ENCODE measurements at places on chromosomes 3 and 15. TPM values are rescaled to one million over a fixed set of nuclear protein-coding genes. Genes with fewer than 3 reads are reported as not detected.

GNAT1 gene
- not detected for total RNA-seq

MASP1 gene
- not detected for total RNA-seq

KIF15 gene
- 2.4 TPM for total RNA-seq

ARL14 gene
- under 0.01 TPM for total RNA-seq

DHX30 gene
- total RNA-seq: 71.8 TPM

ANKRD63 gene
- total RNA-seq: not detected

CPLX3 gene
- not detected for total RNA-seq

DAZL gene
- not detected for total RNA-seq

STRIT1 gene
- not detected for total RNA-seq

P2RY13 gene
- total RNA-seq: not detected

Measured in tracheal epithelial cell (primary cell).